ENCODE measurements at places on chromosomes 2 and 18. TPM values are rescaled to one million over a fixed set of nuclear protein-coding genes. Genes with fewer than 3 reads are reported as not detected.

- no peak for DNase-seq
These were observed 199.5 kb downstream of the TWIST2 start for GRCh38 chr2:239047420-239047819.

UPP2 gene
- not detected for total RNA-seq

DNA sequence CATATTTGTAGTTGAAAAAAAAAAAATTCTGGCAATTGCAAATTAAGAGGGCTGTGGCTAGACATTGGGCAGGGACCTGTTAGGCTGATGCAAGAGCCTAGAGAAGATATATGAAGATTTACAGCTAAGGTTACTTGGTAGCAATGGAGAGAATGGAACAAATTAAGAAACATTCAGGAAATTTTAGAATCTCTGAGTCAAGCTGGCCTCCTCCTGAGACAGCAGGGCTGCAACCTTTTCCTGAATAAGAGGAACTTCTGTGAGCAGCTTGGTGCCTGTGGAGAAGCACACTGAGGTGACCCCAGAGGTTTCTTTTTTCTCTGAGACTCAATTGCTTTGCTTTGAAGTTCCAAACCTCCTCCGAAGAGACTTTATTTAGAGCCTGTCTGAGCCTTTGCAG, 118.6 kb upstream of the LRATD1 start:
- DNase-seq: no peak

- no peak for DNase-seq
These were observed 207.5 kb downstream of the NR4A2 start for GRCh38 chr2:156125018-156125417.

IL1RL1 gene
- total RNA-seq: 0.89 TPM

GRCh38 chr2:174792309-174793025, 28.2 kb upstream of the CHRNA1 start:
- DNase-seq: no peak

DNA sequence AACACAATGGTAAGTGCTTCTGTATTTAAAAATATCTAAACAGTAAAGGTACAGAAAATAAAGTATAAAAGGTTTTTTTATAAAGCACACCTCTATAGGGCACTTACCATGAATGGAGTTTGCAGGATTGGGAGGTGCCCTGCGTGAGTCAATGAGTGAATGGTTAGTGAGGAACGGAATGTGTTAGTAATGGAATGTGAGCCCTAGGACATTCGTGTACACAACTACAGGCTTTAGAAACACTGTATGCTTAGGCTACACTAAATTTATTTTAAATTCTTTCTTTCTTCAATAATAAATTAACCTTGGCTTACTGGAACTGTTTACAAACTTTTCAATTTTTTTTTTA, 337.9 kb upstream of the SLC39A10 start:
- DNase-seq: no peak

DNA sequence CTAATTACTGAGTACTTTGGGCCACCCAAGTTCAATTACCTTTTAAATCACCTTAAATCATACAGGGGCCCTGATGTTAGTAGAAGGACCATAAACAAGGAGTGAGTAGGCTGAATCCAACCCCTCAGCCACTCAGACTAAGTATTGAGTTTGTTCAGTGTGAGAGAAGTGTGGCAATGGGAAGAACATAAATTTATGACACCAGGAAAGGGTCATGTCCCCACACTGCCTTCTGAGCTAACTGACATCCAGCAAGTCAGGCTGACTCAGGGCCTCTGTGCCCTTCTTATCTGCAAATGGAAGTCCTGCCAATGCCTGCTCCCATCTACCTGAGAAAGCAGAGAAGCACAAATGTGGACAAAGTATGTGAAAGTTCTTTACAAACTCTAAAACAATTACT, 12.9 kb downstream of the PLEKHM3 start:
- no peak for DNase-seq

DNA sequence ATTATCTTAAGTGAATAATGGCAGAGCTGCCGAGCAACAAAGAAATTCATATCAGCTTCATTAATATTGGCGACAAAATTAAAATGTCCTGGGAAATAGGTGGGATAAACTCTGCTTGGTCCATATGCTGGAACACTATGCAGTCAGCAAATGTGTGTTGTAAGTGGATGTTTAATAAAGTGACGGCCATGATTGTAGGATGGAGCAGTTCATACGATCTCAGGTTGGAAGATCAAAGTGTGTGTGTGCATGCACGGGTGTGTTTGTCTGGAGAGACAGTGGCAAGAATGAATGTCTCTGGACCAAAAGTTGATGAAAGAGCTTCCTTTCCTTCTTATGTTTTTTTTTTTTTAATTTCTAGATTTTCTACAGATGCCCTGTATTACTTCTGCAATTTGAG, 14.8 kb downstream of the TWIST2 start:
- DNase-seq: no peak

DNA sequence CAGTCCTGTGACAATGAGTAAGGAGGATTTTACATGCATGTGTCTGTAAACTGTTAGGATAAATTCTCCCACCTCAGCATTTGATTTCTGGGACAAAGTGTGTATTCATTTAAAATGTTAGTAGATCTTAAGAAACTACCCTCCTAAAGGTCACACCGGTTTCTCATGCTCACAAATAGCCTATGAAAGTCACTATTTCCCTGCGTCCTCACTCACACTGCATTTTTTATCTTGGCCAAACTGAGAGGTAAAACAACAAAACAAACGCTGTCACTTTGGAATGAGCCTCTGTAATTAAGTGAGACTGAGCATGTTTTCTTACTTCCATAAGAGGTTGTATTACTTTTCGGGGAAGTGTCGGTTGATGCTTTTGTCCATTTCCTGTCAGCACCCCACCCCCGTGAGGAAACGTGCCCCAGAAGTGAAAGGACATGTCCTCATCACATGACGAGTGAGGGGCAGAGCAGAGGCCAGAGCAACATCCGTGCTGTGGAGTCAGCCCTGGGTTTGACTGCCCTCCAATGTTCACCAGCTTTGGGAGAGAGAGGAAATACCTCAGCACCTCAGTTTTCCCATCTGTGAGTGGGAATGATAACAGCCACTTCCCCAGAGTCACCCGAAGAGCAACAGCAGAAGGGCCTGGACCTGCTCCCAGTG, 3.1 kb downstream of the GYPC start:
- DNase-seq: peak; percentile 44

DNA sequence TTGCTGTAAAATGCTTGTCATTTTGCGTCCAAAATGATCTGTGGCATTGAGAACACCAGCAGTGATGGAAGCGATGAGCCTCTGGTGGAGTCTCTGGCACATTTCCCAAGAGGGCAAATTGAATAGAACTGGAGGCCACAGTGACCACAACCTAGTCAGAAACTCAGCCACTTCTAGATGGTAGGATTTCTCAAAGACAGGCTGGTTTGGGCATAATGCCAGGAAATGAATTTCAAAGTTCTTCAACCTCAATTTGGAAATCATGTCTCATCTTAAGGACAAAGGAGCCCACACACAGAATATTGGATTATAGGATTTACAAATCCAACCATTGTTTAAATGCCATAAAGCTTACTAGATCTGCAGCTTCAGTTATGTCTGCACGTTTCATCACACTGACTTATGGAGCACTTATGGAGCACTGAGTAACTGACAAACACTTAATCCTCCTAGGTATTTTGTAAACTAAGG, 132.1 kb downstream of the COL6A3 start:
- DNase-seq: no peak

CD8B2 gene
- not detected for total RNA-seq

- no peak for DNase-seq
These were observed 5.4 kb upstream of the KCNJ13 start for GRCh38 chr2:232781765-232782164.

- DNase-seq: no peak
These were observed 71.3 kb downstream of the CCDC93 start for GRCh38 chr2:117942551-117942950.

GRCh38 chr18:68960355-68960754, 162.5 kb downstream of the CCDC102B start:
- DNase-seq: no peak

CXCR1 gene
- total RNA-seq: not detected

- no peak for DNase-seq
These were observed 73.7 kb downstream of the RFTN2 start for GRCh38 chr2:197601726-197602125.

DNA sequence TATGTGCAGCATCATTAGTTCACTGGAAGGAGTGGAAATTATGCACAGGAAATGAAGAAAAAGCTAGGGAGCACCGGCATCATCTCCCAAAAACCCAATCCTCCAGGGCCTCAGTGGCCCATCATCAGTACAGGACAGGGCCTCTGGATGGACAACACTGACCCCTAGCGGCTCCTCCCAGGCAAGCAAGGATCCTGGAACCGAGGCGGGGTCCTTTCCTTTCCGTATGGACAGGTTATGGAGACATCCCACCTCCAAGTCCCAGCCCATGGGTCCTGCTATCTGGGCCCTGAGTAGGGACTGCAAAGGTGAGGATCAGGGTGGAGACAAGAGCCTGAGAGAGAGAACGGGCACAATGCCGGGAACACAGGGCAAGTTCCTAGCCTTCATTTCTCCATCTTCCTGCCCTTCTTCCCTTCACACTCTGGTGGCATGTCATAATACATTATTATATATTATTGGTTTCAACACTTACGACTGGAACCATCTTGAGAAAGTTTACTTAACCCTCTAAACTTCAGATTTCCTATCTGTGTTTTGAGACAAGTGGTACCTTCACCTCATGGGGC, 68.2 kb downstream of the ZNF516 start:
- DNase-seq: no peak

KIAA2012 gene
- total RNA-seq: not detected

DNA sequence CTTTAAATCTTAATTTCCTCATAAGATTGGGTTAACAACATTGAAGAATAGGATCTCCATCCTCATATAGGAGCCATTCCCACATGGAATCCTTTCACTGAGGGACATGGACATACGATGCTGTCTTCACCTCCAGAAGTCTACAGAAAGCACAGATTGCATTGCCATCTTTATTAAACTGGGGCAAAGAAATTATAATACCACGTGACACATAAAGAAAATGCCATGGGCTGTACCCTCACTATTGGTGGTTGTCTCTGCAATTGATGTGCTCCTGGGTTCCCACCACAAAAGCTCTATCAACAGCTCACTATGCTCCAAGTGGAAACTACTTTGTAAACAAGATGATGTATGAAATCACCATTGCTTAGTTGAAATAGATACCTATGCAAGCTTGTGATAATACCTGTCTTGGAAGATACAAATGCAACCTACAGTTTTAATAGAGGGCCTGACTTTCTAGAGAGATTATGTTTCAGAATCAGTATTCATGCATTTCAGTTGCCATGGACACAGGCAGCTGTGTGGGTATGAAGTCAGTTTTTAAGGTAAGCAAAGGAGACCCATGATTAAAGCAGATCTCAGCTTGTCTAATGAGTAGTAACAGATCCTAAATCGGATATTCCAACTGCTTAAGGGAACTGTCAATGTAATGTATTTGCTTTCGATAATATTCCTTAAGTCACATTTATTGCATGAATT, 337.0 kb downstream of the RAD51AP2 start:
- no peak for DNase-seq

GRCh38 chr18:63152791-63153190, 166.8 kb downstream of the BCL2 start:
- DNase-seq: no peak

BCL11A gene
- total RNA-seq: 2.0 TPM

METTL8 gene
- total RNA-seq: 19.7 TPM

GRCh38 chr2:238055841-238056240, 5.0 kb upstream of the SCLY start:
- no peak for DNase-seq

- DNase-seq: no peak
These were observed 9.1 kb downstream of the KCNF1 start for GRCh38 chr2:10920764-10921388.

DNA sequence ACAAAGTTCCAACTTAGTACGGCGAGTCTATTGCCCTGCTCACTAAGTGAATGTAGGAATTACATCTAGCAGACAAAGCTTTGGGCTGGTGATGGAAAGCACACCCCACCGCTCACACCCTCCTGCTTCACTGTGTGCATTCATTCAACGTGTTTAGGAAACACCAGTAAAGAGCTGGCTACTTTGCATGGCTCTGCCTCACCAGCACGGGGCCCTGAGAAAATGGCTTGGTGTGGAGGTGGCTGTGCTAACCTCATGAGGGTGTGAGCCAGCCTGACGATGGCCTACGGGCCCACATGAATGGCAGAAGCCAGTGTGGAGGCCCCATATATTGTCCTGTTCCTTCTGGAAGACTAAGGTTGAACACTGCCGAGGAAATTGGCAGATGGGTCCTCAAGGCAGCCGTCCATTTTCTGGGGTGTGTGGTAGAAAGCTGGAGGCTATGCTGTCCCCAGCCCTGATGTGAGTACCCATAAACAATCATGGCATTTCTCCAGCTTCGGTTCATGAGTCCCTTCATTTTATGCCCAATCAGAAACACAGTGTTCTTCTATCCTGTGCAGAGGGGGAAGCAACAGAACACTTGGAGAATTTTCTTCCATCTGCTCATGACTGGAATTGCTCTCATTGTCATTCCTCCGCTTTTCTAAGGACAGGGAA, 269.4 kb downstream of the PHLPP1 start:
- no peak for DNase-seq

DNA sequence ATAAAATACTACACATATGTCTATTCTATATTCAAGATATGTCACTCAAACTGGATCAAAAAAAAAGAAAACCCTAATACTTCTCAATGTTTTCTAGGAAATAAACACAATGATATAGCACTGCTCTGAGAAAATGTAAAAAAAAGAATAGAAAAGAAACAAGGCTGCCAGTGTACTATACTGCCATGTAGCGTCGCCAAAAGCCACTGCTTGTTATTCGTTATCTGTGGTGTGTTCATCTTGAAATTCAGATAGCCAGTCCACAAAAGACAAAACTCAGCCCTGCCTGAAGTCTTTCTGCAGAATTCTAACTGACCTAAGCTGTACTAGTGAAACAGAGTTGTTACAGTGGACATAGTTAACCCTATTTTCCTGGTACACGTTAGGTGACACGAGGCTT, 12.2 kb upstream of the YPEL5 start:
- DNase-seq: no peak

DNA sequence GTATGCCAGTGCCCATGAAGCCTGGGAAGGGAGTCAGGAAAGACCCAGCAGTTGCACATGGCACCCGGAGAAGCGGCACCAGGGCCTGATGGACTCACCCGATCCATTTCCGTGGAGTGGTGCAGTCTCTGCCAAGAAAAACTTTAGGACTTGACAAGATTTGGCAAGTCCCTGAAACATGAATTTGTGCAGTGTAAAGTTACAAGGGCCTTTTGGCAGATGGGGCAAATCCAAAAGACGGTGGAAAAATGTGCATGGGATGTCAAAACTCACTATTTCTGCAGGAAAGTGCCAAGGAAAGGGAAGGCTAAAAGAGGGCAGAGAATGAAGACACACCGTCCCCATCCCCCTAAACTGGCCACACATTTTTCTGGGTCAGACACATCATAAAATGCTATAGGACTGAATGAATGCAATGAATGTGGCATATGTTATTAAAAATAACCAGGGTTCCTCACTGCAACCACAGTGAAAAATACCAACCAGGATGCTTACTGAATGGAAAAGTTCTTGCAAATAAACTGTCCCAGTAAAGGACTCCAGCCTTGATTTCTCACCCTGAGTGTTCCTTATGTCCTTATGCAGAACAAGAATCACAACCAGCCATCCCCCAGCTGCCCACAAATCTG, 173.5 kb upstream of the SIX2 start:
- no peak for DNase-seq
